ENCODE measurements at places on chromosomes 1 and 21. TPM values are rescaled to one million over a fixed set of nuclear protein-coding genes. Genes with fewer than 3 reads are reported as not detected.

Gene S100A9
- not detected for total RNA-seq

Gene CD160
- not detected for total RNA-seq

- no peak overlapping the region for H3K27ac ChIP-seq
- DNase-seq: no peak
- peaks cover 8% of the 10 kb centered on the region for H3K4me1 ChIP-seq
- H3K36me3 ChIP-seq: no peaks in the 10 kb centered on the region
- no peaks in the 10 kb centered on the region for H3K27me3 ChIP-seq
- H3K4me3 ChIP-seq: no peak overlapping the region
These were observed 543.5 kb downstream of the PTPRC start for GRCh38 chr1:199182186-199182843.

GRCh38 chr21:46006547-46007491, 25.2 kb downstream of the COL6A1 start:
- no peaks in the 10 kb centered on the region for H3K27me3 ChIP-seq
- peaks cover 8% of the 10 kb centered on the region for H3K36me3 ChIP-seq
- H3K4me3 ChIP-seq: no peak overlapping the region
- peak; percentile 85 for DNase-seq
- H3K4me1 ChIP-seq: no peaks in the 10 kb centered on the region

DNA sequence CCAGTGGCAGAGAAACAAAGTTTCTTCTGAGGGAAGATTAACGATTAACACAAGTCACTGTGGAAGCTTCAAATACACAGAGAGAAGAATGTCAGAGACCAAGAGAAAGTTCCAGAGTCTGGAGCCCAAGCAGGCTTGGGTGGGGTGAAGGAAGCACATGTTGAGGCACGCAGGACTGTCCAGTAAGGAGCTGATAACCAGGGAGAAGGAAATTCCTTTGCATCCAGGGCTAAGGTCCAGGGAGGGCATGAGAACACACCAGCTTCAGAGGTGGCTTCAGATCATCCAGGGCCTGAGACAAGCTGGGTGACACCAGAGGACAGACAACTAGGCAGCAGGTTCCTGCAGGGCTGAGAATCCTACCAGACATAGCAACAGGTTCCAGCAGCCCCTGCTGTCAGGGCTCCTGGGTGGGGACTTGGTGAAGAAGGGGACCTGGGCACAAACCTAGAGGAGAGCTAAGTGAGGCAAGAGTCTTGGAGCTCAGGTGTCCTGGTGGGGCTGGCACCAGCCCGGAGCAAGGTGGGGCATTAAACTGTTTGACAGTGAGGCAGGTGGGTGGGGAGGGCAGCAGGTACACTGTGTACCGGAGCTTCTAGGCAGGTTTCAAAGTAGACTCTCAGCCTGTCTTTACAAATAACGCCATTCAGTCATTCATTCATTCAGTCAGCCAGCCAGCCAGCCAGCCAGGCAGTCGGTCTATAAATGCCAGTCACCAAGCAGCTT, 2.6 kb upstream of the SPRR1A start:
- no peak overlapping the region for H3K4me3 ChIP-seq
- no peaks in the 10 kb centered on the region for H3K27me3 ChIP-seq
- no peaks in the 10 kb centered on the region for H3K36me3 ChIP-seq
- H3K4me1 ChIP-seq: no peaks in the 10 kb centered on the region
- DNase-seq: no peak
- H3K27ac ChIP-seq: no peak overlapping the region

- no peaks in the 10 kb centered on the region for H3K4me1 ChIP-seq
- H3K27me3 ChIP-seq: no peaks in the 10 kb centered on the region
- H3K36me3 ChIP-seq: no peaks in the 10 kb centered on the region
- H3K4me3 ChIP-seq: no peak overlapping the region
These were observed 262.6 kb downstream of the PCP4 start for GRCh38 chr21:40129809-40130208.

DNA sequence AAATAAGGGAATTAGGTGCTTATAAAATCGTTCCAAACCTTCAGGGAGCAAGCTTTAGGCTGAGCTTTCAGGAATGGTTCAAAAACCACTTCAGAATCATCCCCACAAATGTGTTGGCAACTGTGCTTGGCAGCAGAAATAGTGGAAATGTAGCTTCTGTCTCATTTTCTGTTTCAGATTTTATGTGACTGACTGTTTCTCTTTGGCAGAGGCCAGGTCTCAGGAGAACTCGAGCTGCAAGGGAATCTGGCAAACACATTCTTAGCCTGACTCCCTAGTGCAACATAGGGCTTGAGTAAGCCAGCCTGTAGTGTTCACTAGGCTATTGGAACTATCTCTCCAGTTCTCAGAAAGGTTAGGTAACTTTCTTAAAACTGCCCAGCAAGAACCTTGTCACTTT, 128.6 kb downstream of the PLA2G4A start:
- no peak for DNase-seq
- no peaks in the 10 kb centered on the region for H3K36me3 ChIP-seq
- H3K4me3 ChIP-seq: no peak overlapping the region
- H3K27ac ChIP-seq: no peak overlapping the region

GRCh38 chr1:233668725-233669294, 54.9 kb downstream of the KCNK1 start:
- no peak overlapping the region for H3K4me3 ChIP-seq
- H3K36me3 ChIP-seq: no peaks in the 10 kb centered on the region
- no peak for DNase-seq
- no peaks in the 10 kb centered on the region for H3K27me3 ChIP-seq
- H3K27ac ChIP-seq: no peak overlapping the region

DNA sequence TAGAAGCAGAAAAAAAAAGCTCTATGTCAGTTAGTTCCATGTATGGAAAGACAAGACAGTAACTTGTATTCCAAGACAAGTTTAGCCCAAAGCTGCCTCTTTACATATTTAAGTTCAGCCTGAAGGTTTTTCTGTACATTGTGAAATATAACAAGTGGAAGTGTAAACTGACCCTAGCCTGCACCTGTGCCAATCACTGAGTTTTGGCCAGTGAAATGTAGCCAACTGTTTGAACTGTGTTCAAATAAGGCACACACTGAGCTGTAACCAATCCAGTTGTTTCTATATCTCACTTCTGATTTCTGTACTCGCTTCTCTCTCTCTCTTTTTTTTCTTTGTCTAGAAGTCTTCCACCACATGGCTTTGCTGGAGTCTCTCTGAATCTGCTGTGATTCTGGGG, 1227.1 kb downstream of the NCAM2 start:
- no peak overlapping the region for H3K27ac ChIP-seq
- H3K4me3 ChIP-seq: no peak overlapping the region
- no peaks in the 10 kb centered on the region for H3K27me3 ChIP-seq
- no peaks in the 10 kb centered on the region for H3K36me3 ChIP-seq
